GM23338 (cell line): ENCODE measurements at places on chromosomes 3 and 15. TPM values are rescaled to one million over a fixed set of nuclear protein-coding genes. Genes with fewer than 3 reads are reported as not detected.

Gene BFSP2
- total RNA-seq: not detected in 2 replicates

Gene CLDN1
- 4.2 and 4.6 TPM in 2 replicates for total RNA-seq

Gene NSMCE3
- total RNA-seq: 9.7 and 11.0 TPM in 2 replicates

Gene CHP1
- 109 and 134 TPM in 2 replicates for total RNA-seq

Gene KNG1
- 0.49 TPM in 1 of 2 replicates, not detected in the other for total RNA-seq

Gene SKIL
- 309 and 358 TPM in 2 replicates for total RNA-seq

Gene GYG1
- total RNA-seq: 40.9 and 45.6 TPM in 2 replicates

Gene CDHR4
- 0.24 TPM in 1 of 2 replicates, not detected in the other for total RNA-seq

GRCh38 chr3:69932087-69932486 is 67.4 kb upstream of the SAMMSON start:
- H3K27me3 ChIP-seq: no peaks in the 10 kb centered on the region
- no peak overlapping the region for H3K27ac ChIP-seq
- H3K36me3 ChIP-seq: no peaks in the 10 kb centered on the region
- no peaks in the 10 kb centered on the region for H3K4me1 ChIP-seq
- no peak for DNase-seq

- no peak overlapping the region for H3K4me3 ChIP-seq
- no peaks in the 10 kb centered on the region for H3K36me3 ChIP-seq
- H3K27ac ChIP-seq: no peak overlapping the region
- H3K27me3 ChIP-seq: no peaks in the 10 kb centered on the region
- no peak for DNase-seq
These were observed 99.8 kb downstream of the MYH15 start for GRCh38 chr3:108410531-108410984.

DNA sequence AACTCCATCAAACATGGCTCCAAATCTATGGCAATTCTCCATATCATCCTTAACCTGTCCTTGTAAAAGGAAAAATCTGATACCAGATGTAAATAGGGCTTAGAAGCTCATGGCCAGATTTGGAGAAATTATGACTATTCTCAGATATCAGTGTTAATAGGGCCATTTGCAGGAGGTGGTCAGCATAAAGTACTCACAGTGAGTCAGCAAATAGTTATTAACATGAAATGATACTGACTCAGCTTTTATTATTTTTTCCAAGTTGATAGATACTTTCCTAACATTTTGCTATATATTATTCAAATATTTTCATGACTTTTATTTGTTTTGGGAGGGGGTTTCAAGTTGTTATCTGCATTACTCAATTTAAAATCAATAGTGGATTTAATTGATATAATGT is 255.8 kb downstream of the MFSD1 start:
- no peaks in the 10 kb centered on the region for H3K4me1 ChIP-seq
- no peaks in the 10 kb centered on the region for H3K36me3 ChIP-seq
- DNase-seq: no peak

GRCh38 chr15:76060118-76060989 is 569 bp downstream of the TMEM266 start:
- peak overlapping the region; percentile 85 for H3K4me3 ChIP-seq
- peaks cover 25% of the 10 kb centered on the region for H3K27me3 ChIP-seq
- H3K4me1 ChIP-seq: peaks cover 46% of the 10 kb centered on the region
- H3K27ac ChIP-seq: no peak overlapping the region

GRCh38 chr3:35262406-35262805 is 376.9 kb upstream of the ARPP21 start:
- H3K4me1 ChIP-seq: no peaks in the 10 kb centered on the region
- H3K4me3 ChIP-seq: no peak overlapping the region
- no peaks in the 10 kb centered on the region for H3K27me3 ChIP-seq
- H3K27ac ChIP-seq: no peak overlapping the region
